ENCODE measurements at places on chromosomes 11 and 22.

DNA sequence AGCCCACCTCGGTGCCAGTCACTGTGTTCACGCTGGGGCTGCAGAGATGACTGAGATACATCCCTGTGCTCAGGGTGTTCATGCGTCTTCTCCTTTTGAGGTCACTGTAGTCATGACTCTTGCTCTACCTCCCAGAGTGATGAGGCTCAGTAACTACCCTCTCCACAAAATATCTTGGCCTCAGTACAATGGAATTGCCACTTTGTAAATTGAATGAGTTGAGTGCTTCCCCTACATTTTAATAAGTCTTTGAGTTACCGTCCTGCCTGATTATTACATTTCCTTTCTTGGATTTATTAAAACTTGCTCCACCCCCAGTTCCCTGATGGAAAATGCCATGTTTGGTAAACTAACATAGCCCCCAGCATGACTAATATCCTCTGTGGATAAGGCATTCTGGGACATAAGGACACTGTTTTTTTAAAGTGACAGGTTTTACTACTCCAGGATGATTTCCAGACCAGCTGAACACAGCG is 15.9 kb downstream of the PRSS23 start:
- no peak for DNase-seq

DNA sequence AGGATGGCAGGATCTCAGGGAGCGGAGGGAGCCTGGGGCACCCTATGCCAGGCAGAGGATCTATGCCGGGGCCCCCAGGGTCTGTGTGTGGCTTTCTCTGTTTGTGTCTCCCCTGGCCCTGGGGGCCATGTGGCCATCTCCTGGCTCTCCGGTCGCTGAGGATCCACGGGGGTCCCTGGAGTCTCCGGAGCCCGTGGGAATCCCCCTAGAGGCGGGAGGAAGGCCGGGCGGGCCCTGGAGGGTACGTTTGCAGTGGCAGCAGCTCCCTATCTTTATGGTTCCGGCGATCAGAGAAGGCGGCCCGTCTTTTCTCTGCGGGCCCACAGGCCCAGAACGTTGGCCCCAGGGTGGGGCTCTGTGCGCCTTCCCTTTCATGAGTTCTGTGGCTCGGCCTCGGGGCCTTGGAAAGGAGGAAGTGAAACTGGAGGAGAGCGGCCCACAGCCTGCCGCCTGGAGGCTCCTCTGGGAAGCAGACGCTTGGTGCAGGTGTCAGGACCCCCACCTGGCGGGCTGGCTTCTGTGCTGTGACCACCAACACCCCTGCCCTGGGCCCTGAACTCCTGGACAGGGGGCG is 82.1 kb downstream of the KCNQ1 start:
- DNase-seq = no peak

GRCh38 chr11:13384908-13385640 is 77.9 kb downstream of the BTBD10 start:
- peak; percentile 49 for DNase-seq

- DNase-seq = no peak
These were observed 108.4 kb upstream of the SLC5A12 start for GRCh38 chr11:26830218-26830617.

- no peak for DNase-seq
These were observed 234.7 kb downstream of the LUZP2 start for GRCh38 chr11:24731554-24731953.

DNA sequence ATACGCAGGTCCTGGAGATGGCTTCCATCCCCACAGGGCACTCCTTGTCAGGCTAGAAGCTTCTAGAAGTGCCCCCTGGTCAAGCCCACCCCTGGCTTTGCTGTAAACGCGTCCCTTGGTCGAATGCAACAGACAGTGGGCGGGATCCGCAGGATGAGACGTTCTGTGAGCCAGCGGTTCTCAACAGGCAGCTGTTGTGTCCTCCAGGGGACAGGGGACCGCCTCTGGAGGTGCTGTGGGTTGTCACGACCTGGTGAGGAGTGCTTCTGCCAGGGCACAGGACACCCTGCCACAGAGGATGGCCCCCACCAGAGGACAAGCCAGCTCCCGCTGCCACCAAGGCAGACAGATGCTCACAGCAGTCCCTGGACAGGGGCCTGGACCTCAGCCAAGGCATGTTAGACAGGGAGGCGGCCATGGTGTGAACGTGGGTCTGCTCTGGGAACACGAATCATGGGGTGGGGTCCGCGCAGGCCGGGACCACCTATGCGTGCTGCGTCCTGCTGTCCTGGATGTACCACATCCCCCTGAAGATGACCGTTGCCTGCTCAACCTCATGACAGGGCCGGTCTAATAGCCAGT is 11.7 kb downstream of the CRELD2 start:
- no peak for DNase-seq

GRCh38 chr22:47213571-47214230 is 451.3 kb downstream of the TBC1D22A start:
- no peak for DNase-seq

GRCh38 chr11:8830641-8831040 is 80.3 kb upstream of the AKIP1 start:
- no peak for DNase-seq

GRCh38 chr22:41380993-41381328 is 781 bp upstream of the TEF start:
- peak; percentile 87 for DNase-seq

All from AG08396 (cell line).